ENCODE measurements at places on chromosomes 5 and 9. TPM values are rescaled to one million over a fixed set of nuclear protein-coding genes. Genes with fewer than 3 reads are reported as not detected.

The OMD gene
- total RNA-seq, result 36.2 TPM

The MTAP gene
- total RNA-seq, result 34.7 TPM

The HTR1A gene
- not detected for total RNA-seq

The WDR36 gene
- total RNA-seq, result 8.4 TPM

The CDX1 gene
- total RNA-seq, result not detected

The AJM1 gene
- total RNA-seq, result 5.9 TPM
